ENCODE measurements at places on chromosomes 3 and 15. TPM values are rescaled to one million over a fixed set of nuclear protein-coding genes. Genes with fewer than 3 reads are reported as not detected.

- H3K4me3 ChIP-seq, result no peak overlapping the region
- no peaks in the 10 kb centered on the region for H3K4me1 ChIP-seq
- H3K36me3 ChIP-seq, result no peaks in the 10 kb centered on the region
Observed at GRCh38 chr15:86942285-86942684, 862.6 kb downstream of the AGBL1 start.

- no peak for DNase-seq
- no peaks in the 10 kb centered on the region for H3K36me3 ChIP-seq
- H3K27me3 ChIP-seq, result no peaks in the 10 kb centered on the region
- H3K4me1 ChIP-seq, result no peaks in the 10 kb centered on the region
- H3K27ac ChIP-seq, result no peak overlapping the region
Observed at GRCh38 chr3:190847436-190847835, 15.1 kb downstream of the GMNC start.

GCSAM gene
- not detected for total RNA-seq

GNAT1 gene
- 4.7 TPM for total RNA-seq

MDFIC2 gene
- not detected for total RNA-seq

GRCh38 chr15:25715536-25716413 lies 147.4 kb downstream of the ATP10A start:
- H3K4me3 ChIP-seq, result no peak overlapping the region
- H3K4me1 ChIP-seq, result peaks cover 5% of the 10 kb centered on the region
- no peak for DNase-seq
- H3K27ac ChIP-seq, result peak overlapping the region; percentile 84

PPIP5K1 gene
- 99.2 TPM for total RNA-seq

KIF23 gene
- 1.8 TPM for total RNA-seq

DNA sequence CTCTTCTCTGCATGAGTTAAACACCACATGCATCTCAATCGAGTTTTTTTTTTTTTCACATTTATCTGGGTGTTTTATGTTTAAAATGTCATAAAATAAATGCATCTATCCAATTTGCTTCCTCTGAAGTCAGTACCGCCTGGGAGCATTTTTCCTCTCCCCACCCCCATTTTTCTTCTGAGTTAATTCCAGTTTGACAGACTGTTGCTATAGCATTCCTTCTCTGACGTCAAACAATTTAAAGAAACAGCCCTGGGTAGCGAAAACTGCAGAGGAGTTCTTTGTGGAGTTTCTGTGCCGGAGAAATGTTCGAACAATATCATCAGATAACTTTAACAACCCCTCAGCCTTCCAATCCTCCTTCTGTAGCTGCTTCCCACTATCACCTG lies 900 bp upstream of the GNB4 start:
- H3K27ac ChIP-seq, result peak overlapping the region; percentile 88
- H3K4me1 ChIP-seq, result peaks cover 16% of the 10 kb centered on the region
- no peaks in the 10 kb centered on the region for H3K27me3 ChIP-seq
- no peaks in the 10 kb centered on the region for H3K36me3 ChIP-seq

- no peaks in the 10 kb centered on the region for H3K4me1 ChIP-seq
- DNase-seq, result no peak
- no peaks in the 10 kb centered on the region for H3K27me3 ChIP-seq
- H3K36me3 ChIP-seq, result no peaks in the 10 kb centered on the region
- H3K4me3 ChIP-seq, result no peak overlapping the region
Observed at GRCh38 chr3:140344601-140345205, 333.2 kb upstream of the TRIM42 start.

DNA sequence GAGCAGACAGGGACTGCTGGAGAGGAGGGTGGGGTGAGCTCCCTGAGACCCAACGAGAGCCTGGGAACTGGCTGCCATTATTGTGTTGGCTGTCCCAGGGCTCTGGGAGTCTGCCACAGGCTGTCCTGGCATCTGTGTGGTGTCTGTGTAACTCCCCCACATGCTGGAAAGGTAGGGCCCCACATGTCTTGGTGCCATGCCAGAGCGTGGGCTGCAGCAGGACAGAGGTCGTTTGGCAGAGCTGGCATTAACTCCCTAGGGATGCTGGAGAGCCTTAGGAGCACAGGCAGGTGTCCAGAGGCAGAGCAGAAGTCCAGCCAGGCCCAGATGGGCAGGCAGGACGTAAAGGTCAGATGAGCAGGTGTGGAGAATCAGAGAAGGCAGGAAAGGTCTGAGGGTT lies 9.7 kb downstream of the TIMP4 start:
- H3K27ac ChIP-seq, result peak overlapping the region; percentile 6
- H3K27me3 ChIP-seq, result no peaks in the 10 kb centered on the region
- H3K4me1 ChIP-seq, result peaks cover 17% of the 10 kb centered on the region
- DNase-seq, result no peak
- no peak overlapping the region for H3K4me3 ChIP-seq

GRCh38 chr15:83709811-83710210 lies 55.9 kb downstream of the ADAMTSL3 start:
- H3K36me3 ChIP-seq, result no peaks in the 10 kb centered on the region
- H3K4me1 ChIP-seq, result peaks cover 12% of the 10 kb centered on the region
- no peak overlapping the region for H3K4me3 ChIP-seq
- peak overlapping the region; percentile 10 for H3K27ac ChIP-seq
- H3K27me3 ChIP-seq, result no peaks in the 10 kb centered on the region
- DNase-seq, result no peak

- DNase-seq, result no peak
- peaks cover 3% of the 10 kb centered on the region for H3K4me1 ChIP-seq
Observed at GRCh38 chr3:160450846-160451245, 1.3 kb upstream of the TRIM59 start.

ULK3 gene
- 54.0 TPM for total RNA-seq

- H3K4me3 ChIP-seq, result no peak overlapping the region
- H3K27me3 ChIP-seq, result no peaks in the 10 kb centered on the region
- H3K27ac ChIP-seq, result no peak overlapping the region
- DNase-seq, result no peak
- no peaks in the 10 kb centered on the region for H3K4me1 ChIP-seq
- no peaks in the 10 kb centered on the region for H3K36me3 ChIP-seq
Observed at GRCh38 chr3:113983544-113983943, 35.7 kb downstream of the ZDHHC23 start.

GRCh38 chr3:147572970-147573340 lies 163.8 kb downstream of the ZIC1 start:
- no peak for DNase-seq
- no peak overlapping the region for H3K4me3 ChIP-seq

- no peaks in the 10 kb centered on the region for H3K4me1 ChIP-seq
- H3K4me3 ChIP-seq, result no peak overlapping the region
- no peaks in the 10 kb centered on the region for H3K36me3 ChIP-seq
Observed at GRCh38 chr15:101501703-101502373, 12.3 kb upstream of the PCSK6 start.

GRCh38 chr15:25134546-25134945 lies 179.8 kb downstream of the SNRPN start:
- DNase-seq, result no peak
- no peak overlapping the region for H3K4me3 ChIP-seq
- H3K27me3 ChIP-seq, result no peaks in the 10 kb centered on the region
- H3K36me3 ChIP-seq, result peaks cover 11% of the 10 kb centered on the region
- no peak overlapping the region for H3K27ac ChIP-seq

TIMP4 gene
- 78.9 TPM for total RNA-seq

IGSF10 gene
- total RNA-seq, result 1.7 TPM

GRCh38 chr3:54159917-54160316 lies 37.6 kb downstream of the CACNA2D3 start:
- no peak overlapping the region for H3K27ac ChIP-seq
- H3K36me3 ChIP-seq, result no peaks in the 10 kb centered on the region
- no peak for DNase-seq
- no peaks in the 10 kb centered on the region for H3K27me3 ChIP-seq

GRCh38 chr15:50905055-50905454 lies 3.4 kb upstream of the AP4E1 start:
- H3K27ac ChIP-seq, result no peak overlapping the region
- peaks cover 13% of the 10 kb centered on the region for H3K4me1 ChIP-seq
- H3K27me3 ChIP-seq, result no peaks in the 10 kb centered on the region
- no peak for DNase-seq
- no peak overlapping the region for H3K4me3 ChIP-seq

C3orf49 gene
- total RNA-seq, result not detected

- H3K36me3 ChIP-seq, result no peaks in the 10 kb centered on the region
- no peak overlapping the region for H3K4me3 ChIP-seq
- no peak for DNase-seq
- H3K4me1 ChIP-seq, result no peaks in the 10 kb centered on the region
- no peaks in the 10 kb centered on the region for H3K27me3 ChIP-seq
Observed at GRCh38 chr3:107414325-107414964, 37.2 kb downstream of the CCDC54 start.

DNA sequence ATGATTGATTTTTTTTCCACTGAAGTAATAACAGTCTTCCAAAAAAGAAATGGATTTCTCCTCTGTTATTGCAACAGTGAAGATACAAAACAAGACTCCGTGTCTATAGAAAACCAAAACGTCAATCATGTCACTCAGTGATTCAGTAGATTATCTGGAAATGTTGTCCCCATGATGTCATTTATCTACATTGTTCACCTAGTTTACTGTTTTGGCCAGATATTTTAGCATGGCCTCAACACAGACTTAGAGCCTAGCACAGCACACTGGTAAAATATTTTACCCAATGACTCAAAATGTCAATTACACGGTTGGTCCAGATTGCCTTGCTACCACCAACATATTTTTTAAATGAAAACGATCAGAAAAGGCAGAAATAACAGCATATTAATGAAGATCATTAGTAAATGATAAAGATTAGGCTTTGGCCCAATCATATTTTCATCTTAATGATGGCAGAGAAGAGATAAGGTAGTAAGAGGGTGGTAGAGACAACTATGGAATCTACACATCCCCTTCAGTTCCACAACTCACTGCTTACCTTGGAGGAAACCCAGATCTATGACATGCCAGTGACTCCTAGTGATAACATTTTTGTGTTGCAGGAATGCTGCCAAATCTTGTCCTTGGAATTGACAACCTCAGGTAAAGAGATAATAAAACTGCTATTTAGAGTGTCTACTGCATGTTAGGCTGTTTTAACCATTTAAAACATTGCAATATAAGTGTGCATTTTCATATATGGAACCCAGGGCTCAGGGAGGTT lies 347.7 kb upstream of the ARPP21 start:
- no peak overlapping the region for H3K27ac ChIP-seq
- H3K27me3 ChIP-seq, result no peaks in the 10 kb centered on the region
- no peak for DNase-seq
- H3K4me1 ChIP-seq, result no peaks in the 10 kb centered on the region

- no peak overlapping the region for H3K27ac ChIP-seq
- no peak for DNase-seq
- H3K4me3 ChIP-seq, result no peak overlapping the region
- H3K36me3 ChIP-seq, result no peaks in the 10 kb centered on the region
- no peaks in the 10 kb centered on the region for H3K27me3 ChIP-seq
Observed at GRCh38 chr3:64268926-64269325, 43.7 kb upstream of the PRICKLE2 start.

MED12L gene
- total RNA-seq, result 0.43 TPM

- DNase-seq, result no peak
- H3K27me3 ChIP-seq, result no peaks in the 10 kb centered on the region
Observed at GRCh38 chr3:62837145-62837787, 38.0 kb downstream of the CADPS start.

DNA sequence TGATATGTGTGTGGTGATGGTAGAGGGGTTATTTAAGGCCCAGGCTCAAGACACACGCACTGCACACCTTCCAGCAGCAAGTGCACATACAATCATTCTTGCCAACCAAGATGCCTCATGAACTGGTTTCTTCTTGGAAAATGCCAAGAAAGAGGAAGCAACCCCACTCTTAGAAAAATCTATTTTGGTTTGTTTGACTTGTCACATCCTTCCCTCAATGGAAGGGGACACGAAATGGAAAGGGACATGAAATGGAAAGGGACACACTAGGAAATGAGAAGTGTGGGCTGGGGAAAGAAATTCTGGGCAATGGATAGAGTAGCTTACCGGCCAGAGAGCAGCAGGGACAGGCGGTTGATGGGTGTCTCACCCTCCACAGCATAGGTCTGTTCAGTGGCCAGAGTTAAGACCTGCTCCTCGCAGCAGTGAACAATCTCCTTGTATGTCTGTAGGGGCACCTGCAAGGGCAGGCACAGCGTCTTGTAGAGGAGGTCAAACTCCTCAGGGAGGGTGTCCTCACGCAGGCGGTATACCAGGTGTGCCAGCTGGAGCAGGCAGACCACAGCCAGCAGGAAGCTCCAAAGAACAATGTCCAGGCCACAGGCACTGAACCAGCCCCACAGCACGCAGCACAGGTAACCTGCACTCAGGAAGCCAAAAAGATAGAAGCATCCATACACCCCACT lies 640 bp downstream of the POPDC2 start:
- peak overlapping the region; percentile 68 for H3K27ac ChIP-seq
- DNase-seq, result no peak
- no peaks in the 10 kb centered on the region for H3K27me3 ChIP-seq

CPLX3 gene
- total RNA-seq, result not detected

DNA sequence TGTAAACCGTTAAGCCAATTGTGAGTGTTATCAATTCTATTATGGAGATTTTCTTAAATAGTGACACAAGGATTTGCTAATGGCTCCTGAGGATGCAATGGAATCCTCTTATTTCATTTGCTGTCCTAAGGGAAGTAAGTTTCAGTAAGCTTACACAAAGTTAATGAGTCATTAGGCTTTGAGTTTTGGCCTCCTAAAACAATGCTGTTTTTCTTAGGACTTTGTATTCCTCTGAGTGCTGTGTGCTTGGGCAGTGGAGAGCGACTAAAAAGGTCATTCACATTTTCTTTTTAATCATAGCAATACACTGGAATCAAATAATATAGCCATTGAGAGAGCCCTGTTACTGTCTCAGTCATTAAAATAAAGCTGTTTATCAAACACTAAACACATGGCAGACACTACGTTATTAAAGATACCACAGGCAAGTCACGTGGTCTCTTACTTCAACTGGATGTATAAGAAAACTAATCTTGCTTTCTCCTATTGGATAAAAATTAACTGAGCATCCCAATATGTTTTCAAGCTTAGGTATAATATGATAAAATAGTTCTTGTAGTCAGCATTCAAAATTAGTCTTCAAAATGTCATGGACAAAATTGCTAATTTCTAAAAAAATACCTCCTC lies 290.8 kb downstream of the NLGN1 start:
- no peaks in the 10 kb centered on the region for H3K27me3 ChIP-seq
- H3K27ac ChIP-seq, result no peak overlapping the region
- DNase-seq, result no peak

DNA sequence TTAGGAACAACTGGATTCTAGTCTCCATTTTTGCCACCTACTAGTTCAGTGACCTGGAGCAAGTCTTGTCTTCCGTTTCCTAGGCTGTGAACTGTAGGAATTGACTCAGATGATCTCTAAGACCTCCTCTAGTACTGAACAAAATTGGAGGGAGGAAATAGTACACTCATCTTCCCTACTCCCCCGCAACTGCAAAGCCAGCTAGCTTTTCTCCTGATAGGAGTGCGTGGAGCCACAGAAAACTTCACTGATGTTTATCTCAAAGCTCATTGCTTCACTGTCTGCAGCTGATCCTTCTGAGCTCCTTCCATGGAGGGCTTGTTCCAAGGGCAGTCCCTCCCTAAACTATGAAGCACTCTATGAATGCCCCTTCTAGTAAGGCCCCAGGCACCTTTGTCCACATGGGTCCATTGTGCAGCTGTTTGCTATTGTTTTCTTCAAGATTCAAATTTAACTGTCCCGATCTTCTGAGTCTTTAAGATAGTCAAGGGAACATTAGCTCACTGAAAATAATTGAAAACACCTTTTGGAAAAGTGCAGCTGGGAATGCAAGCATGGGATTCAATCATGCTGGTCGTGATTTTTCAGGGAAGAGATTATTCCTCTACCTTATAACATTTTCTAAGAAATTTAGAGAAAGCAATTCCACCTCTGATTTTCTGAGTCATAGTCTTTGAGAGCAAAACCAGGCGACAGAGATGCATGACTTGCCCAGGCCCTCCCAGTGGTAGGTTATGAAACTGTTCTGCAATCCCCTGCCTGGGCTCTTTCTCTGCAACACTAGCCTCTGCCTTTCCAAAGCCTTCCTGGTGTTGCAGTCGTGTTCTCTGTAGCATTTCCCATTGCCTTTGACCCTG lies 24.3 kb downstream of the FILIP1L start:
- no peak overlapping the region for H3K4me3 ChIP-seq
- no peak for DNase-seq
- no peak overlapping the region for H3K27ac ChIP-seq
- H3K27me3 ChIP-seq, result no peaks in the 10 kb centered on the region
- no peaks in the 10 kb centered on the region for H3K36me3 ChIP-seq
- H3K4me1 ChIP-seq, result no peaks in the 10 kb centered on the region

Measured in ascending aorta (tissue), 2 donors.